ENCODE measurements at places on chromosomes 16 and 17.
A peak's percentile ranks its signal among the peaks of the same experiment; 100 is the strongest.

DNA sequence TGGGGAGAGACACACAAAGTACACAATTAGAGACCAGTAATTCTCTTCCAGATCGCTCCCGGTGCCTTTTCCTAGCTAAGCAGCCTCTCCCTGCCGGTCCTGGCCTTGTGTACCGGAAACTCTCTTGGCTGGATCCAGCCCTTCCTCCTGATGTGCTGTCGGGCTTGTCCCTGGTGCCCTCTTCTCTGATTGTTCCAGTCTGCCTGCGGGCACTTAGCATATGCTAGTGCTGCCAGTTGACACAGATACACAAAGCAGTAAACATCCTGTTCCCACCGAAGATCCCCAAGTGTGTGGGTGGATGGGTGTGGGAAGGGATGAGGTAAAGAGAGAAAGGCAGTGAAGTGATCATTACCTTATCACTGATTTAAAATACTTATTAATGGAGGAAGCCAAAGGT, 9.7 kb downstream of the HS3ST3B1 start:
- no peak for DNase-seq

- DNase-seq: no peak
Measured at GRCh38 chr17:76752006-76752405, 14.1 kb downstream of the MFSD11 start.

- no peak for DNase-seq
Measured at GRCh38 chr17:76081295-76082210, 2.6 kb downstream of the ZACN start.

DNA sequence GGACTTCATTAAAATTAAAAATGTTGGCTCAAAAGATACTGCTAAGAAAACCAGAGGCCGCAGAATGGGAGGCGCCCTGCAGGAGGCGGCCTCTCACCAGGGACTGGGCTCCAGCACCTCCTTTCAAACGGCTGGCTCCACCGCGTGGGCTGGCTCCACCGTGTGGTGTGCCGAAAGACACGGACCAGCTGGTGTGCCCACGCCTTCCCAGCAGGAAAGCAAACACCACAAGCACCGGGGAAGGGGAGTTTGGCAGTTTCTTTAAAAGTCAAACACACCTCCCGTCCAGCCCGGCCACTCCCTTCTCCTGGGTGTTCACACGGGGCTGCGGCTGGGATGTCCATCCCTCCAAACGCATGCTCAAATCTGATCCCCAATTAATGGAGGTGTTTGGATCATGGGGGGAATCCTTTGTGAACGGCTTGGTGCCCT, 13.9 kb downstream of the HAGH start:
- DNase-seq: peak; percentile 59

DNA sequence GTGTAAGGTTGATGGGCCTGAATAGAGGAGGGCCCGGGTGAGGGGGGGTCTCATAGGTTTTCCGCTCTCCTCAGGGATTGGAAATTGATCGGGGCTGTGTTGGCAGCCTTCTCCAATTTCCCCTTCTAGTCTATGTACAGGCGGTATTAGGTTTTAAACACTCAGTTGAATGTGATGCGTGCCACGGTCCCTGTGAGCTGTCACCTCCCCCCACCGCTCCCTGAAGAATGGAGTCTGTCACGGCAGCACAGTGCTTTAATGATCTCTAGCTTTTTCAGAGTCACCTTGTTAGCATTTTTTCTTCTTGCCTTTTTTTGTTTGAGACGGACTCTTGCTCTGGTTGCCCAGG, 800 bp downstream of the COX4I1 start:
- DNase-seq: peak; percentile 56

DNA sequence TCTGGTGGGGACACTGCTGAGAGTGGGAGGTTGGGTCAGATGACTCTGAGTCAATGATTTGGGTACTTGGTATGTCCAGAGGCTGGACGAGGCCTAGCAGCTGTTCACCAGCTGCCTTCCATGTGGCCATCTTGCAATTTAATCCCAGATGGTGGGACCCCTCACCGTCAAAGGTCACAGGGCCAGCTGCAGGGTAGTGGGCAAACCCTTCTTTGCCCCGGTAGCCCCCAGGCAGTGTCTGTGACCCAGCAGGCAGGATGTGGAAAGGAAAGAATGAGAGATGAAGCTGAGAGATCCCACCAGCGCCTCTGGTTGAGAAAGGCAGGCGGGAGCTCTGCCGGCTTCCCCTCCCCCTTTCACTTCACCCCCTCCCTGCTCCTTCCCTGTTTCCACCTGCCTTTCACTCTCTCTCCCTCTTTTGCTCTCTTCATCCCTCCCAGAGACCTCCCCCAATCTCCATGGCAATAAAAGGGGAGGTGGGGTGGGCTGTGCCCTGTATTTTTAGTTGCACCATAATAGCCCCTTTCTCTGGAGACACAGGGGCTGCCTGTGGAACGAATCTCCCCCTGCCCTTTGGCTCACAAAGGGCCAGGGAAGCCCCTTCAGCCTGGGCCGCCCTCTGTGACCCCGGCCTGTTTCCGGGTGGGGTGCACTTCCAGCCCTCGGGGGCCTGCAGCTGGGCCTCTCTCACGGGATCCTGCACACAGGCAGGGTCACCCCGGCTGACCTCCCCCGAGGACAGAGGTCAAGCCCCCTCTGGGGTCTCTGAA, 20.2 kb downstream of the CDK5RAP3 start:
- no peak for DNase-seq

- DNase-seq: no peak
Measured at GRCh38 chr17:57687642-57688041, 57.5 kb downstream of the CCDC182 start.

DNA sequence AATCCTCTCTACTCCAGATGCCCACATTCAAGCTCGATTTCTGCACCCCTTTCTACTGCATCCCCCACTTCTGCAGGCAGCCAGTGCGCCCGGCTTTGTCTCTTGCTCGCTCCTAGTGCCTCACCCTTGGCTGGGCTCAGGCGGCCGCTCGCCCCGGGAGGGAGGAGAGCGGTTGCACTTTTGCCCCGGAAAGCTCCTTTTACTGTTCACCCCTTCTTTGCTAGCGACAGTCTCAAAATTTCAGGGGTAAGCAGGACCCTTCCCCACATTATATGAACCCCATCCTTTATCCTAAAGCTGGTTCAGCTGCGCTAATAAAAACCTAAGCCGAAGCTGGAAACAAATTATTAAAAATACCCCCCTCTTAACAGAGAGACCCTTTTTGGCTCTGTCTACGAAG, 1.0 kb downstream of the HOXB5 start:
- no peak for DNase-seq

- DNase-seq: no peak
Measured at GRCh38 chr16:85716680-85717038, 27.9 kb upstream of the GINS2 start.

DNA sequence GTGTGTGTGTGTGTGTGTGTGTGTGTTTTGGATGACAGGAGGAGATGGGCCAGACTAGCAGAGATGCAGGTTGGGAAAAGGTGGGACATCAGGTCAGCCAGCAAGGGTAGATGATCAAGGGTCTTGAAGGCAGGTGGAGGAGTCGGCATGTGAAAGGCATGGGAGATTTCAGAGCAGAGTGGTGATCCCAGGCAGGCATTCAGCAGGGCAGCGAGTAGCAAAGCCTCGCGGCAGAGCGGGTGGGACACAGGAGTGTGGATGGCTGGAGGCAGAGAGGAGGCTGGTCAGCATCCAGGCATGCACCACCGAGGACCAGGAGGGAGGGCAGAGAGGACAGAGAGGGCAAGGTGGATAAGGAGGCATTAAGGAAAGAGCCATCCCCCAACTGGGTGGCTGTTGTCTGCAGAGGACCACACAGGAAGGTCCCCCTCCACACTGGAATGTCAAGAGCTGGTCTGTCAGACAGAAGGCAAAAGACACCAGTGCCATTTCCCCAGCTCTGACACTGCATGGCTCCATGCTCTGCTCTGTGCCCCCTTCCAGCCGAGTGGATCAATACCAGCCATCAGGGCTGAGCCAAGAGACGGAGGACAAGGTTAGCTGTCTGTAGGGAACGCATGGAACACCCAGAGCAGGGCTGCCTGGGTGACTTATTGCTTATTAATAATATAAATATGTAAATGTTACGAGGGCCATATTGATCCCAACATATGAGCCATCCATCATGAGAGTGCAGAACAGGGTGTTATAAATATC, 74.8 kb upstream of the RPL38 start:
- no peak for DNase-seq

GRCh38 chr17:62870552-62870971, 62.4 kb upstream of the MARCHF10 start:
- no peak for DNase-seq

GRCh38 chr17:38563362-38564253, 42.1 kb downstream of the SRCIN1 start:
- no peak for DNase-seq

DNA sequence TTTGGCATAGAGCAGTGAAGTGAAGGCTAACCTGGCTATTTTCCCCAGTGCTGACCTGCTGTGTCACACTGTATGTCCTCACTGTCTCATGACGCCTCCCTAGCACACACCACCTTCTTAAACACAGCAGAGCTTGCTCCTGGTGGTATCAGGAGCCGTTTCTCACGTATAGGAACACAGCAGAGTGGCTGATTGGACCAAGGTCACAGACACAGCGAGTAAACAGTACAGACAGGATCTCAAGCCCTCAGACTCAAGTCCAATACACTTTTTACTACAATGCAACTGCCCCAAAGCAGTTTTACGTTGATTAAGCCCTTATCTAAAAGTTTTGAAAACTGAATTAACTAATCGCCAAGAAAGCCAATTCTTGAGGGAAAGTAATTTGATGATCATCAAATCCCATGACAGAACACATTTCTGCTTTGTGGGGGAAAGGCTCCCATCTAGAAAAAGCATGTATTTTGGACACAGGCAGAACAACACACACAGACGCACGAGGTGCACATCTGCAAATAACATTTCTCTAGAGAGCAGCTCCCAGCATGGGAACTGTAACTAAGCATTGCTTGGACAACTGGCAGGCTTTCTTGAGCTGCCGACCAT, 15.2 kb downstream of the ARHGAP17 start:
- DNase-seq: no peak

DNA sequence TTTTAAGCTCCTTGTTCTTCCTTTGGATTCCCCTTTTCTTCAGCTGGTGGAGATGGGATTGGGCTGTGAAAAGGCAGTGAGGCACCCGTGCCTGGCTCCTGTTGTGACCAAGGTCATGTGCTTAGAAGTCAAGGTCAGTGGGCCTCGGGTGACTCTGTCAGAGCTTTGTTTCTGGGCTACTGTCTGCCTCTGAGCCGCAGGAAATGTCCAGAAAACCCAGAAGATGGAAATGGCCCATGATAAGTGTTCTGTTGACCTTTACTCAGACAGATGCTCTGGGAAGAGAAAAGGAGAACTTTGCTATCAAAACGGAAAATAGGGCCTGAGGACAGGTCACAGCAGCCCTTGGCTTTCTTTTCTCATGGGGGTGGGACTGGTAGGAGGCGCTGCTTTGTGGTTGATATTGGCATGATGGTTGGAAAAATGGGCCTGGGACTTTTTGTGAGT, 2.9 kb downstream of the ABCC1 start:
- DNase-seq: peak; percentile 11

- DNase-seq: no peak
Measured at GRCh38 chr16:15819046-15819445, 37.8 kb downstream of the MYH11 start.

GRCh38 chr17:57911834-57912673, 43.2 kb downstream of the CUEDC1 start:
- no peak for DNase-seq

- DNase-seq: no peak
Measured at GRCh38 chr16:73418051-73418450, 370.1 kb upstream of the ZFHX3 start.

GRCh38 chr16:71627731-71628181, 1.8 kb downstream of the MARVELD3 start:
- DNase-seq: no peak

GRCh38 chr16:77308163-77308561, 109.0 kb downstream of the SYCE1L start:
- no peak for DNase-seq

DNA sequence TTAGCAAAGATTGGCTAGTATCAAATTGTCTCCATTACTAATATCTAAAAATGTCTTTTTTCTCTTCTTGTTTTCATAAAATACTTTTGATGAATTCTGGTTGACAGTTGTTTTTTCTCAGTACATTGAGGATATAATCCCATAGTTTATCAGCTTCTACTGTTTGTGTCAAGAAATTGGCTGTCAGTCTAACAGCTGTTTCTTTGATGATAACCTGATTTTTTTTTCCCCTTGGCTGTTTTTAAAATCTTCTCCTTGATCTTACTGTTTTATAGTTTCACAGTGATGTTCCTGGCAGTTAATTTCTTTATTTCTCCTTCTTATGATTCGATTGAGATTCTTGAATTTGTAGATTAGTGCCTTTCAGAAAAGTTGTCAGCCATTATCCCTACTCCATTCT, 315.3 kb upstream of the PMFBP1 start:
- DNase-seq: no peak

DNA sequence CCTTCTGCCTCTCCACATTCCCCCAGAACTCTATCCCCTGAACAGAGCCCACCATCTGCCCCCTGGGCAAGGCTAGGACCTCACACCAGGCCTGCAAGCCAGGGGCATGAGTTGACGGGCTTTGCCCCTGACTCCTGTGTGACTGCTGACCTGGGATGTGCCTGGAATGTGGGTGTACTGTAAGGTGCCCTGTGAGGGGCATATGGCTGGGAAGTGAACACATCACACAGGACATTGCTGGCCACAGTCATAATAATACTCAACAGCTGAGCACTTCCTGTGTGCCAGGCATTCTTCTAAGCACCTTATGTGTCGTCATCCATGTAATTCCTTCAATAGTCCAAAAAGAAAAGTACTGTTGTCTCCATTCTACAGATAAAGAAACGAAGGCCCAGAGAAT, 13.3 kb downstream of the CES4A start:
- no peak for DNase-seq

DNA sequence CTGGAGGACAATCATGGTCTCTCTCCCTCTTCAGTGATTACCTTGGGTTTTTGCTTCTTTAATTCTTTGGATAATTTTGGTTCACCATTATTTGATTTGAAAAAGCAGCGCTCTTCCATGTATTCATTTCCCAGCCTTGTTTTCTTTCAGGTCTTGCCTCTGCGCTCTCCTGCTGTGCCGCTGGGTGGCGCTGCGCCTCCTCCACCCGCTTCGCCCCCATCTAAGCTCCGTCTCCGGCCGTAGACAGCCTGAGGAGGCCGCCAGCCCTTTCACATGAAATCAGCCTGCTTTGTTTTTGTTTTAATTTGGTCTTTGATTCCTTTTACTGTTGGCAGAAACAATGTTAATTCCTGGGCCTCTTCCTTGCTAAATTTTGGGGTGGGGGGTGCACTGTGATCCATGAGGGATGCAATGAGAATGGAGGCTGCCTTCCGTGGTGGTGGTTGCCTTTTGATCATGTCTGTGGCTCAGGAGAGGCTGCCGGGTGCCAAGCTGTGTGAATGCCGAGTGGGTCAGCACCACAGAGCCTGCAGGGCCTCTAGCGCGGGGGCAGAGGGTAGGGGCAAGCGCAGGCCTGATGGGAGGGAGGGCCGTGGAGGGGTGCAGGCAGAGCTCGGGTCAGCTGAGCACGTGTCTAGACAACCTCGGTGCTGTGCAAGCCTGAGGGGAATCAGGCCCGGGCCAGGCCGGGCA, 64.1 kb downstream of the PLD6 start:
- peak; percentile 56 for DNase-seq

DNA sequence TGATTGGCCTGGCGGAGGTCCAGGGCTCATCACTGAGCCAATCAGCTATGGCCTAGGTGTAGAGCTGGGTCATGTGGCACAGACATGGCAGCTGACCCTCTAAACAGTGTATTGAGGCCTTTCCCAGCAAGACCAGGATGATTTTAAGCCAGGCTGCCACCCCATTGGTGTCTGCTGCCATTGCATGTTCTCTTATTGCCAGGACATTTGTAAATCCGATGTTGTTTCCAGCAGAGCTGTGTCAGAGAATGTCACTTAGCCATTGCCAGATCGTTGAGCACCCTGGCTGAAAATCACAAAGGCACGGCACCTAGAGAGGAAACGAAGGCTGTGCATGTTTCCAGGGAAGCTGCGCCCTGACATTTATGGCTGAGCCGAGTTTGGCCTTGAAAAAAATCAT, 33.4 kb downstream of the RBFOX1 start:
- DNase-seq: no peak
